ENCODE measurements at places on chromosomes 13 and 19.
A peak's percentile ranks its signal among the peaks of the same experiment; 100 is the strongest.

DNA sequence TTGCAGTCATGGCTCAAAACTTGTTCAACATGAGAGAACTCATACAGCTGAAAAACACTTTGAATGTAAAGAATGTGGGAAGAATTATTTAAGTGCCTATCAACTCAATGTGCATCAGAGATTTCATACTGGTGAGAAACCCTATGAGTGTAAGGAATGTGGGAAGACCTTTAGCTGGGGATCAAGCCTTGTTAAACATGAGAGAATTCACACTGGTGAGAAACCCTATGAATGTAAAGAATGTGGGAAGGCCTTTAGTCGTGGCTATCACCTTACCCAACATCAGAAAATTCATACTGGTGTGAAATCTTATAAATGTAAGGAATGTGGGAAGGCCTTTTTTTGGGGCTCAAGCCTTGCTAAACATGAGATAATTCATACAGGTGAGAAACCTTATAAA is 20.1 kb downstream of the ZNF283 start:
- DNase-seq: no peak

DNA sequence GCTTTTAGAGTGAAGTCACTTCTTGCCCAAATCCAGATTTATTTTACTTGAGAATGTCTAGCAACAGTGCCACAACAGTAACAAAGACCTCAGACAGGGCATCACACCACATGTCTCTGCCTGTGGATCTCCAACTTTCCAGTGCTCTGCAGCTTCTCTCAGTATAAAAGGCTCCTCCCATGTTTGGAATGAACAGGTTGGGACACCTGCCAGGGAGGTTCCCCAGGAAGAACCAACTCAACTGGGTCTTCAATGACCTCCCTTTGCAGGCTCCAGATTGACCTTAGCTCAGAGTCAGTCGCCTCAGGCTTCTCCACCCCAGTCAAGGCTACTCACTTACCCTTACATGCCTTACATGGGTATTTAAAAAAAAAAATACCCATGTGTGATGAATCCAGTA is 3.4 kb downstream of the ZNF823 start:
- DNase-seq: no peak

DNA sequence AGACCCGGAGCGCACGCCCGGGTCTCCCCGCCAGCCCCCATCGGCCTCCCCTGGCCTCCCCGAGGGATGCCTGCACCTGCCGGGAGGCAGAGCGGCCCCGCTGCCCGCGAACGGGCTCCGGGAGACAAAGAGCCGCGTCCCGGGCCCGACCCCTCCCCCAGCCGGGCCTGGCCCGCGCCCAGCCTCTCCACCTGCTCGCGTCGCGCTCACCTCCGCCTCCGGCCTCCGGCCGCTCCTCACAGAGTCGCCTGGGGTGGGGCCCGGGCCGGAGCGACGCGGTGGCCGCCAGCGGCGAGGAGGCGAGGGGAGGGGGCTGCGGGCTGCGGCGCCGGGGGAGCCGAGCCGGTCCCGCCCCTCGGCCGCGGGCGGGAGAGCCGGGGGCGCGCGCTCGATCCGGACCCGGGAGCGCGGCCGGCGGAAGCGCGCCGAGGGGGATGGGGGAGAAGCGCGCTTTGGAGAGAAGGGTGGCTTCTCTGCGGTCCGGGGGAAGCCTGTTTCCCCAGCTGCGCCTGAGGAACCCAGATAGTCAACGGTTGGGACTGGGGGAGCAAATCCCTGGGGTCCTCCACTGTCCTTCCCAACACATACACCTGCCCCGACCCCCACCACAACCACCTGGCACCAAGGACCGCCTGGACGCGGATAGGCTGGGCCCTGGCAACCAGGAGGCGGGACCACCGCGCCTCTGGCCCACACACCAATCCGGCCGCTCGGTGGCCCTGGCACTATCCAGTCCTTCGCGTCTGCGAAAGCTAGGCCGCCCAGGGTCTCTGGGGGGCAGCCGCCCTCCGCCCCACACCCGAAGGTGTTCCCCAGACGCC is at the start of gene PRR36:
Gene PRR36, minus strand, starts transcription at position 315 of the 821 bp plus-strand sequence. CDS start 701 bp downstream, outside the sequence.
- peak; percentile 91 for DNase-seq

DNA sequence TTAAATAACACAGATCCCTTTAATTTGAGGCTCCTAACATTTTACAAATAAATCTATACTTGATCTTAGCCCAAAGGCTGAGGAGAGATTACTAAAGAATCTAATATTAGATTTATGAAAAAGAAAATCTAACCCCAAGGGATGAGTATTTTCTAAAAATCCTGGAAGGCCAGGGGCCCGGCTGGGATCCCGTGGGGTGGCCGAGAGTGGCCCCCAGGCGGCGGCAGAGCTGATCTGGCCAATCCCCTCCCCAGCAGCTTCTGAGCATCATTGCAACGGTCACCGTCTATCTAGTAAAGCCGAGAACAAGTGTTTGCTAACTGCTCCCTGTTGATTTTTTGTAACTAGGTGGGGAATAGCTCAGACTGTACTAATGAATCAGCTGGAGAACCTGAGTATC is 37.5 kb downstream of the ADPRHL1 start:
- no peak for DNase-seq
